GM12878 (cell line): ENCODE measurements at places on chromosomes 6 and 20.

GRCh38 chr20:47156301-47157137 lies 200.0 kb downstream of the ZMYND8 start:
- no peak for DNase-seq

GRCh38 chr20:16865406-16865805 lies 117.2 kb downstream of the OTOR start:
- no peak for DNase-seq

- no peak for DNase-seq
Measured at GRCh38 chr6:41535766-41536165, 10.4 kb upstream of the FOXP4 start.

GRCh38 chr20:8851446-8851845 lies 217.4 kb upstream of the PLCB4 start:
- no peak for DNase-seq

- no peak for DNase-seq
Measured at GRCh38 chr20:62103508-62104233, 18.6 kb upstream of the LSM14B start.

GRCh38 chr6:11971154-11971553 lies 41.0 kb upstream of the HIVEP1 start:
- no peak for DNase-seq

GRCh38 chr6:91573826-91574416 lies 987.0 kb upstream of the MAP3K7 start:
- DNase-seq = peak; percentile 3

DNA sequence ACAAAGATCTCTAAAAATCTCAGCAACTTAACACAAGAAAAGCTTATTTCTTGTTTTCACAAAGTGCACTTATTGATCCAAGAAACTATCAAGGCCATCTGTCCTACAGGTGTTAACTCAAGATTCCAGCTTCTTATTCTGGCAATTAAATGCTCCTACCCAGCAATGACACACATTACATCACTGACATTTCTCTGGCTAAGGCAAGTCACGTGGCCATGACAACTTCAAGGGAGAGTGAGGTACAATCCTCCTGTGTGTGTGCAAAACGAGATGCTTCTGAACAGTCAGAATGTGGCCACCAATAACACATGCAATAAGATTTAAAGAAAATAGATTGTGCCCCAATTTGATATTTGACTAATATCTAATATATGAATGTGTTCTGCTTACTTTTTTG lies 169.3 kb upstream of the BTBD3 start:
- DNase-seq = no peak

GRCh38 chr6:10847684-10848083 lies 9.3 kb upstream of the MAK start:
- no peak for DNase-seq

- DNase-seq = no peak
Measured at GRCh38 chr6:89525786-89526562, 93.0 kb downstream of the ANKRD6 start.

GRCh38 chr6:6131492-6132109 lies 124.9 kb upstream of the NRN1 start:
- no peak for DNase-seq

DNA sequence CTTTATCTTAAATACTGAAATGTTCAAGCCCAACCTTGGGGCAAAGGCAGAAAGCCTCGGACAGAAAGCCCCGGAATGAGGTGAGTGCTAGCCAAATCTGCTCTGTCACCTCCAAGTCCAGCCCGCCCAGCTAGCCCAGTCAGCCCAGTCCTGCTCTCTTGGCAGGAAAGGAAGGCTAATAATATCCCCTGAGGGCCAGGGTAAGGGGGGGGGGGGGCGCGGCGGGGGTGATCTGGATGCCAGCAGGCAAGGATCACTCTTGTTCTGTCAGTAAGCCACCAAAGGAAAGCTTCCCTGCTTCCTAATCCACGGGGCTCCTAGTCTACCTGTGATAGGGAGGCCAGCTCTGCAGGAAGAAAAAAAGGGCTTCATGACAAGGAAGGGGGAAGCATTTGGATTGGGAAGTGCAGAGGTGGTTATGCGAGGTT lies 1.1 kb downstream of the NDRG3 start:
- no peak for DNase-seq

DNA sequence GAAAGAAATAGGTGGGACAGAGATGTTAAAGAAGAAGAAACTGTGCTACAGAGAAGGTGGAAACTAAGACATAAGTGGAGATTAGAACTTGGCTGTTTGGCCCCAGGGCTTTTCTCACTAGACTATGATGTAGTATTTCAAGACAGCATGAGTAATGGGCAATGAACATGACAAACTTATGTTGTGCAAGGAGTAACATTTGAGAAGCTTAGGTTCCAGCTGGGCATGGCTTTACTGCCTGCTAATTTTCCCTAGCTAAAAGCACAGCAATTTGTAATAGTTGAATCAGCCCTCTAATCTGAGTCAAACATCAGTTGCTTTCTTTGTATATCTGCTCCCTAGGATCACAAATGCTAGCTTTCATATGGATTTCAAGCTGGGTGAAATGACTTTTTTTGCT lies 294.3 kb upstream of the BMP2 start:
- DNase-seq = no peak

- DNase-seq = no peak
Measured at GRCh38 chr6:91376686-91377085, 789.8 kb upstream of the MAP3K7 start.

DNA sequence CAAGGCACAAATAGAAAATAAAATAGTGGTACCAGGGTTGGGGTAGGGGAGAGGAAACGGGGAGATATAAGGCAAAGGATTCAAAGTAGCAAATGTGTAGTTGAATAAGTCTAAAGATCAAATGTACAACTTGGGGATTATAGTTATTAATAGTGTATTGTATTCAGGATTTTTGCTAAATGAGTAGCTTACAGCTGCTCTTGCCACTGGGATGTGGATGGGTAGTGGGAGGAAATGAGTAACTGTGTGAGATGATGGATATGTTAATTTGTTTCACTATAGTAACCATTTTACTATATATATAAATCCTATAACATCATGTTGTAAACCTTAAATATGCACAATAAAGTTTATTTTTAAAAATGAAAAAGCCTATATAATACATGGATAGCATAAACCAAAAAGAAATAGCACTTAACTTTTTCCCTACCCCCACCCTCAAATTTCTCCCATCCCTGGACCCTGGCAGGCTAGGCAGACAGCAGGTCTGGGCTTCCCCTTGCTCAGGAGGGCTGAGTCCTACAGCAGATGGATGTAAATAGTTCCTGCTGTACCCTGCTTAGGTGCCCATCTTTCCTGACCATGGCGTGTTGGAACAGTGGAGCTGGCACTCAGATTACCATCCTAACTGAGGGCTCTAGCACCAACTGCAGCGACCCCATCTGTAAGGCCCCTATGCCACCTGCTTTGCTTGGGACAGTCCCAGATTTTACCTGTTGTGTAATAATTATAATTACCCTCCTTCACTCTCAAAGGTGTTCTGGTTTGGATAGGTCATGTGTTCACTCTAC lies 28.6 kb upstream of the PBOV1 start:
- no peak for DNase-seq

- no peak for DNase-seq
Measured at GRCh38 chr6:170091000-170091638, 199.8 kb downstream of the DLL1 start.

DNA sequence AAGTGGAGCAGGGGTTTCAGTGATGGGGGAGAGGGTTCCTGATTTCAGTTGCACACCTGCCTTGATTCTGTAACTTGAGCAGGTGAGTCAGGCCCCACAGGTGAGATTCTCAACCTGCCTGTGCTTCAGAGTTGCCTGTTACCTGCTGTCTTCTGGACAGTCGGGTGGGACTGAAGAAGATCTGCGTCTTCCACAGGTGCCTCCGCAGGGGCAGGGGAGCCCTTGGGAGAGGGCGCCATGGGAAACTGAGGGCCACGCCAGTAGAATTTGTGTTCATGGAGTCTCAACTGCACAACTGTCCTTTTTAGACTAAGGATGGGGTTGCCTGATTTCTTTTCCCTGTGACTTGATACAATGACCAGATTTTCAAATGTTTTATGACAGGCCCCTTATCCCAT lies 5.2 kb downstream of the UNC93A start:
- DNase-seq = no peak
